ENCODE measurements at places on chromosomes 3 and 15.

DNA sequence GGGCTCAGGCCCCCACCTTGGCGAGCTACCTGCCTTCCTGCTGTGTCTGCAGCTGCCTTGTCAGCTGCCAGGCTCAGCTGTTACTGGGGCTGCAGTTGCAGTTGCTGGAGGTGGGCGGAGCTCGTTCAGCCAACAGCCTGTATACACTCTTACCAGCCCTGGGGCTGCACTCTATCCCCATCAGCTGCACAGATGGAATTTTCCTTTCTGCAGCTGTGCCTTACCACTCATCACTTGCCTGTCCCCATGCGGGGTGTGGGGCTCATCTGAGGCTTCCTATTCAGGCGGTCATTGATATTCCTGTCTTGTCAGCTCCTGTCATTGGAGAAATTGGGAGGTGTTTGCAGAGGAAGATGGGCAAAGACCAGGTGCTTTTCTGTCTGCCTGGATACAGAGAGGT is 9.1 kb upstream of the SYN2 start:
- no peak for DNase-seq

DNA sequence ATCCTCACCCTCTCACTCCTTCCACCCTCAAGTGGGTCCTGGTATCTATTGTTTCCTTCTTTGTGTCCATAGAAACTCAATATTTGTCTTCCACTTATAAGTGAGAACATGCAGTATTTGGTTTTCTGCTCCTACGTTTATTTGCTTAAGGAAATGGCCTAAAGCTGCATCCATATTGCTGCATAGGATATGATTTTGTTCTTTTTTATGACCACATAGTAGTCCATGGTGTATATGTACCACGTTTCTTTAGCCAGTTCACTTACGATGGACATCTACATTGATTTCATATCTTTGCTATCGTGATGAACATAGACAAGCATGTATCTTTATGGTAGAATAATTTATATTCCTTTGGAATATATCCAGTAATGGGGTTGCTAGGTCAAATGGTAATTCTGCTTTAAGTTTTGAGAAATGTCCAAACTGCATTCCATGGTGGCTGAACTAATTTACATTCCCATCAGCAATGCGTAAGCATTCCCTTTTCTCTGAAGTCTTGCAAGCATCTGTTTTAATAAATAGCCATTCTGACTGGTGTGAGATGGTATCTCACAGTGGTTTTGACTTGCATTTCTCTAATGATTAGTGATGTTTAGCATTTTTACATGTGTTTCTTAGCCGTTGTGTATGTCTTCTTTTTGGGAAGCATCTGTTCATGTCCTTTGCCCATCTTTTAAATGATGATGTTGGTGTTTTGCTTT is 650.2 kb downstream of the ZNF385D start:
- DNase-seq = no peak

DNA sequence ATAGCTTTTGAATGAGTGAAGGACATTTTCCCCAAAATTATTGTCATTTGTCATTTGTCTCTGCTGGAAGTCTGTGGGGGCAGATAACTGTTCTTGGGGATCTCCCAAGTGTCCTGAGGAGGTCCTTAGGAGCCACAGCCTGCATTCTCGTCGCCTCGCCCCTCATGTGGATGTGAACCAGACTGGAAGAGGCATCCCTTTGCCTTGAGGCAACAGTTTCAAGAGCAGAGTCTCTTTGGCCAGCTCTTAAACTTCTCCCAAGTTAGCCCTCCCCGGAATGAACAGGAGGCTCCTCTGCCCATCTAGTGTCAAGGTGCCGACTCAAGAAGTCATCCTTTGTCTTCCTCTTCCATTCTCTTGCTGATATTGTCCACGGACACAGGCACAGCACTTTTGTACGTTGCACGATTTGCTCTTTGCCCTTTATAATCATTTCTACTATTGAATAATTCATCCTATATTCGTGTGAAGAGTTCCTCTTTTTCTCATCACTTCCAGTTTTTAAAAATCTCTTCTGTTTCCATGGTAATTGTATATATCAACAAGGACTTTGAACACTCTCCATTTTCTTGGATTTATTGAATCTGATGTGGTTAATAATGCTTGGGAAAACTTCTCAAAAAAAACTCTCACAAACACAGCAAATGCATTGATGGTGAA is 40.8 kb upstream of the CD47 start:
- DNase-seq = no peak

DNA sequence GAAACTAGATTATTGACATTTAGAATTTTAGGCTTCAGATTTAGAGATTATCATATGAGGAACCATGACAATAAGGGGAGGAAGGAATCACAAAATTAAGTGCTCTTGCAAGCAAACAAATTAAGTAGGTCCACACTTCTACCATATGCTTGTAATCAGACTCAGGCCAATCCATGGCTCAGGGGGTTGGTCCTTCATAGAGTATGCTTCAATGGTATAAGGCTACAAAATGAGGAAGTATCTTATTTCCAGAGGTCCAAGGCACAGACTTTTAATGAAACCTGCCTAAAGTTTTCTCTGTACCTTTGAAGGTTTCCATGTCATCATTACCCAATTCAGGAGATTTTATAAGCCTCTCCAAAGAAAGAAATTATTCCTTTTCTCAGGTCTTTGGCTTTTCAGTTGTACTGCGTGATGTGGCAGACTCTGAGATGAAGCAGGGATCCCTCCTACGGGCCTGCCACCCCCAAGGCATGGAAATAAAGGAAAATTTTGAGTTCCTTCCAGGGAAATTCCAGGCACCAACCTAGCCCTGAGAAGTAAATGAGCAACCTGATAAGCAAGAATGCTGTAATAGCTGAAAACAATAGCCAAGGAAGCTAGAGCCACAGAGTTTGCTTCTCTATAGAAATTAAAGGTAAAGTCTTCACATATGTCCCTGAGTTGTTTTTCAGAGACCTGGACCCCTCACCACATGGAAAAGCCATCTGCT is 36.3 kb downstream of the SERPINI2 start:
- DNase-seq = no peak

- no peak for DNase-seq
These were observed 14.9 kb downstream of the SERPINI1 start for GRCh38 chr3:167750272-167750971.

DNA sequence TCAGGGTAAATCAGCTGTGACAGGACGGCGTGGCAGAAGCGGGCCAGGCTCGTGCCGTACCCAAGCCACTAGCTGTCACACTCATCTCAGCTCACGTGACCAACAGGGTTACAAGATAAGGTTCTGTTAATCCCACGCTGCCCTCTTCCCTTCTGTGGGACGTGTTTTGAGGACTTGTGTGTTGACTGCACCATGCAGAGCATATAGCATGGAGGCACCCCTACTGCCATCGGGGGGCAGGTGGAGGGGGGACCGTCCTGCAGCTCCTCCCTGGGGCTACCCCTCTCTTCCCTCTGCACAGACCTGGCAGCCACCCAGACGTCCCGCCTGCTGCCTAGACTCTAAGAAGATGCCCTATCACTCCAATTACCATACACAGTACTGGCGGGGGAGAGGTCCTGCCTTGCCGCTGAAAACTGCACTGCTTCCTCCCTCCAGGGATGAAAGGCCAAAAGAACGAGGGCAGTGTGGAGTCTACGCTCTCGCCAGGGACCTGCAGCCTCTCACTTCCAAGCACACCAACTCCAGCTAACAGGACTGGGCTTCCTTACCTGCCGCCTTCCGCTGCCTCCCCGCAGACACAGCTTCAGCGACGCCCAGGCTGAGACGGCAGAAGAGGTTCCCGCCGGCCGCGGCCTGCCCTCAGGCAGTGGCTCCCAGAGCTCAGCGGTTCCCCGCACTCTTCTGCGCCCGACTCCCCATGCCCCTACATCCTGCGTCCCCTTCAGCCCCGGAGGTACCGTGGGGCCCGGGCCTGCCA is at the start of gene TNK2:
TSS of gene TNK2 (minus strand) at position 618 of the 760 bp plus-strand sequence. CDS start 19,963 bp downstream, outside the sequence.
- DNase-seq = no peak

- DNase-seq = no peak
These were observed 10.9 kb downstream of the ITIH3 start for GRCh38 chr3:52805270-52806039.

GRCh38 chr3:190017521-190018288 is 103.0 kb downstream of the P3H2 start:
- DNase-seq = no peak

- no peak for DNase-seq
These were observed 248.9 kb downstream of the TJP1 start for GRCh38 chr15:29573197-29573838.

DNA sequence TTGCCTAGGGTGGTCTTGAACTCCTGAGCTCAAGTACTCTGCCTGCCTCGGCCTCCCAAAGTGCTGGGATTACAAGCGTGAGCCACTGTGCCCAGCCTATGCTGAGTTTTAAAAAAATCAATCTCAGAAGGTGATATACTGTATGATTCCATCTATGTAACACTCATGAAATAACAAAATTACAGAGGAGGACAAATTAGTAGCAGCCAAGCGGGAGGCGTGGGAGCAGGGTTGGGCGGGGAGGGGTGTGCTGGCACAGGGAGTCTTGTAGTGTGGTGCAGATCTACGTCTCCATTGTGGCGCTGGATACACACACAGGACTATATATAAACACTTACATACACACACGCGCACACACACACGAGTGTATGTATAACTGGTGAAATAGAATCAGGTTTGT is 80.6 kb upstream of the LINGO1 start:
- no peak for DNase-seq

DNA sequence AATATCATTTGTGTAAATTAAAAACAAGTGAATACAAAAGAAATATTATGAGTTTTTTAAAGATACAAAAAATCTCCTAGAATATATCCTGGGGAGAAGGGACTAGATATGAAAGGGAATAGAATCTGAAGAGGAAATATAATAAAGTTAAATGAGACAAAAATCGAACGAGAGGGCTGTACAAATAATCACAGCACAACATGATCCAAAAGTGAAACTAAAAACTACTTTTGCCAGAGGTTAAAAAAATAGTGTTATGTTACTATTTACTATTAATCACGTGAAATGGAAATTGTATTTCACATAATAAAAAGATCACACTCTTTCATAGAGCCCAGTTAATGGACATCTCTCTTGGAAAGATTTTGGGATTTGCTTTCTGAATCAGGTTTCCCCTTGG is 28.6 kb downstream of the CGGBP1 start:
- no peak for DNase-seq

- DNase-seq = no peak
These were observed 26.4 kb upstream of the KLF13 start for GRCh38 chr15:31300208-31300661.

DNA sequence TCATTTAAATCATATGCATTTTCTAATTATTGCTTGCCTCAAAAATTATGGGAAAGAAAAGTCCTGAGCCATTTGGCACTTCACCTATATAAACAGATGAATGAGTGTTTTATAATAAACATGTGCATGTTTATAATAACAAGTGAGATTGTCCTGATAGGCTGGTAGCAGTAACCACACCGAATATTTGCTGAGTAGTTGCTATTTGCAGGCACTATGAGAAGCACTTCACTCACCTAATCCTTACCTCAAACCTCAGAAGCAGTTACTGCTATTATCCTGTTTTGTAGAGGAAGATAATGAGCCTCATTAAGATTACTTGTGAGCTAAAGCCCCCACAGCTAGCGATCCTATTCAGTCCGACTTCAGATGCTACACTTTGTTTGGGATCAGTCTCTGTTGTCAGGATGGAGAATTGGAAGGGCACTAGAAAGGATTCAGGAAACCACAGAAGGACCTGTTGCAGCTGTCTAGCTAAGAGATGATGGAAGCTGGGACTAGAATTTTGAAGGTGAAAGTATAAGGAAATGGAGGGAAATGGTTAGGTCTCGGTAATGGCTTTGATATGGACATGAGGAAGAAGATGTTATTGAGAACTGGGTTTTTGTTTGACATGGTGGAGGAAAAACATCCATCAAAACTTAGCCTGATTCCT is 28.4 kb upstream of the MAGI1 start:
- no peak for DNase-seq

- DNase-seq = no peak
These were observed 1.8 kb upstream of the SLC38A3 start for GRCh38 chr3:50203113-50203808.

GRCh38 chr3:128237348-128238183 is 84.3 kb downstream of the EEFSEC start:
- no peak for DNase-seq

DNA sequence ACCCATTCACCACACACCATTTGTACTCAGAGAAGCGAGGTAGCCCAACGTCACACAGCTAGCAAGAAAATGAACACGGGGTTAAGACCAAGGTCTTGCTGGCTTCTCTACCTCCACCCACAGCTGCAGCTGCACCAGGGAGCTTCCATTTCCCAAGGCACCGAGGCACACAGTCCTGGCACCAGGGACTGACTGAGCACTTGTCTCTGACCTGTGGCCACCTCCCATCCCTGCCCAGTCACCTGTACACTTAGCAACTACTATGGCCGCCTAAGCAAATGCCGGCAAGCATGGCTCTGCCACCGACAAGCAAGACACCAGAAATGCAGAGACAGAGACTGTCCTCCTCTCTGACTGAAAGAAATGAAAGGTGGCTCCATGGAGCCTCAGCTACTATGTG is 15.3 kb downstream of the ZXDC start:
- DNase-seq = no peak

DNA sequence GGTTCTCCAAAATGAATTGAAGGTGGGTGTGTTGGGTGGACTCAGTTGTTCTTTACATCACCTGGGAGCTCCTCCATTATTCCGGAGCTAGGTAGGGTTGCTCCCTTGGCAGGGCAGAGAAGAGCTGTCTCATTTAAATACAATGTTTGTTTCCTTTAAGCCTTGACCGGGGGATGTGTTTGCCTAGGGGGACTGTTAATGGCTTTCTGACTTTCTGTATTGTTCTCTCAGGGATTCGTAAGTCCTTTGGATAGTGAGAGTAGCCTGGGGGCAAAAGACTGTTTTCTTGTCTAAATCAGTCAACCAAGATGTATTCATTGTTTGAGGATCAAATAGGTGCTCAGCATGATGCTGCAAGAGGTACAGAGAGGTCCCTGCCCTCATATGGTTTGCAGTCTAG is 71.1 kb downstream of the CDAN1 start:
- DNase-seq = no peak

DNA sequence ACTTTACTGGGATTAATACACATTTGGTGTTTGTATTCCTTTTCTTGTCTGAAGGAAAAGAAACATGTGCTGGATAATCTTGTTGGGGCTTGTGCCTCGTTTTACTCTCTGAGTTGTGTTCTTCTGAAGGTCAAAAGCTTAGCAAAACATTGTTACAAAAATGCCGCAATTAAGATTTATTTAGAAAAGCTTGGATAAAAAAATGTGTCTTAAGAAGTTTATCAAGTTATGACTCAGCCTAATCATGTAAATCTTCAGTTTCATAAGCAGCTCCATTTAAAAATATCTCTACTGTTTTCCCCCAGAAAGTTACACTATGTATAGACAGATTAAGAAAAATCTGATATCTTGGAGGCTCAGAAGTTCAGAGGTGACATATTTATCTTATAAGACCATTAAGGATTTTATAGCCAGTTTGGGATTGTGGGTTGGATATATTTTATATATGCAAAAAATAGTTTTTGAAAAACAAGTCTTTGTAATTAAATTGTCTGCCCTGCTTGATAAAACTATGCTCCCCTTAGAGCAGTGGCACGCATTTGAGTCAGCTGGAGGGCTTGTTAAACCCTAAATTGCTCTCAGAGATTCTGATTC is 56.5 kb downstream of the CLDN11 start:
- no peak for DNase-seq

- no peak for DNase-seq
These were observed 1062.4 kb downstream of the FHIT start for GRCh38 chr3:60188803-60189202.

- no peak for DNase-seq
These were observed 41.1 kb downstream of the LIMD1 start for GRCh38 chr3:45635475-45636256.

GRCh38 chr3:25429361-25430286 is 1.6 kb downstream of the RARB start:
- DNase-seq = no peak

- no peak for DNase-seq
These were observed 79.3 kb upstream of the OXTR start for GRCh38 chr3:8848696-8849131.

All from endothelial cell (in vitro differentiated cells).